Activated CD4-positive, alpha-beta memory T cell treated with anti-CD3 and anti-CD28 coated beads, Interleukin-2, amount 10 ng/mL, durations not matched to agents 7 days and 5 days (primary cell): ENCODE measurements at places on chromosomes 5 and 9. TPM values are rescaled to one million over a fixed set of nuclear protein-coding genes. Genes with fewer than 3 reads are reported as not detected.

Gene TAF1L
- not detected for total RNA-seq

DNA sequence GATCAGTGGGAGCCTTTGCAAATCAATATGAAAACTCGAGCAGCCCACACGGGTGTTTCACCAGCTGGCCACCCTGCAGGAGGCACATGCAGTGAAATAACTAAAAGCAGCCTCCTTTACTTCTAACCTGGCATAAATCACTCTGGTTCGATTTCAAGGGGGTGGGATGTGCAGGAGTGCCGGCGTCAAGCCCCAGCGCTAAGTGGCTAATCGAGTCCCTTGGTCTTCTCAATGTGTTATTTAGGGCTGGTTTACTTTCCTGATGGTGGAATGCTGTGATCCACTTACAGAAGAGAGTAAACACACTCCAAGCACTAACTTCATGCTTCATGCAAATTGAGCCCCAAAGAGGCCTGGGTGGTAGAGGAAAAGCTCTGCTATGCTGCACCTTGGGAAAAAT, 109.4 kb downstream of the TMEM174 start:
- H3K27me3 ChIP-seq, result peaks cover 19% of the 10 kb centered on the region
- DNase-seq, result no peak
- no peak overlapping the region for H3K4me3 ChIP-seq
- no peak overlapping the region for H3K27ac ChIP-seq
- no peaks in the 10 kb centered on the region for H3K4me1 ChIP-seq
- H3K36me3 ChIP-seq, result no peaks in the 10 kb centered on the region

DNA sequence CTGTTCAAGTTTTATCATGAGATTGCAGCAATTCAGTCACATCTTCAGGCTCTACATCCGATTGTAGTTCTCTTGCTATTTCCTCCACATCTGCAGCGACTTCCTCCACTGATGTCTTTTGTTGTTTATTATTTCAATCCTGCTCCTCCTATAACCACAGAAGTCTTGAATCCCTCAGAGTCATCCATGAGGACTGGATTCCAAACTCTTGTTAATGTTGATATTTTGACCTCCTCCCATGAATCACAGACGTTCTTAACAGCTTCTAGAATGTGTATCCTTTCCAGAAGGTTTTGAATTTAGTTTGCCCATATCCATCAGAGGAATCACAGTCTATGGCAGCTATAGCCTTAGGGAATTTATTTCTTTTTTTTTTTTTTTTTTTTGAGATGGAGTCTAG, 3.6 kb downstream of the FBXO38 start:
- H3K27ac ChIP-seq, result peak overlapping the region; percentile 14
- no peaks in the 10 kb centered on the region for H3K27me3 ChIP-seq
- no peak for DNase-seq
- peaks cover 36% of the 10 kb centered on the region for H3K36me3 ChIP-seq

- DNase-seq, result no peak
- H3K27ac ChIP-seq, result no peak overlapping the region
- no peaks in the 10 kb centered on the region for H3K4me1 ChIP-seq
- no peaks in the 10 kb centered on the region for H3K36me3 ChIP-seq
- peaks cover 18% of the 10 kb centered on the region for H3K27me3 ChIP-seq
- no peak overlapping the region for H3K4me3 ChIP-seq
These were observed 61.8 kb downstream of the NR6A1 start for GRCh38 chr9:124709292-124709690.

DNA sequence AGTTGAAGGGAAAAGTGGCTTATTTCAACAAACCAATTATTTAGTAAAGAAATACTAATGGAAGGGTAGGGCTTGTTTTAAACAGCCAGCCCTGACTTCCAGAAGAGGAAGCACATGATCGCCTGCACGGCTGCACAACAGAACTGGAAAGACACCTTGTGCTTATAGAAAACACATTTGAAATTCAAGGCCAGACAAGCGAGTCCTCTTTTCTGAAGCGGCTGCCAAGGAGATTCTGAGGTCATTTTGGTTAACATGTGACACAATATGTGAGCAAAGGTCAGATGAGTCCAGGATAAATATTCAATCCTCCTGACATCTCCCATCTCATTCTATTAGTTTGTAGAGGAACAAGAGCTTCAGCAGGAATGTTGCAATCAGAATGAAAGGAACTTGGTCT, 461.4 kb upstream of the ST8SIA4 start:
- no peaks in the 10 kb centered on the region for H3K4me1 ChIP-seq
- no peaks in the 10 kb centered on the region for H3K36me3 ChIP-seq
- H3K27ac ChIP-seq, result no peak overlapping the region
- no peaks in the 10 kb centered on the region for H3K27me3 ChIP-seq

DNA sequence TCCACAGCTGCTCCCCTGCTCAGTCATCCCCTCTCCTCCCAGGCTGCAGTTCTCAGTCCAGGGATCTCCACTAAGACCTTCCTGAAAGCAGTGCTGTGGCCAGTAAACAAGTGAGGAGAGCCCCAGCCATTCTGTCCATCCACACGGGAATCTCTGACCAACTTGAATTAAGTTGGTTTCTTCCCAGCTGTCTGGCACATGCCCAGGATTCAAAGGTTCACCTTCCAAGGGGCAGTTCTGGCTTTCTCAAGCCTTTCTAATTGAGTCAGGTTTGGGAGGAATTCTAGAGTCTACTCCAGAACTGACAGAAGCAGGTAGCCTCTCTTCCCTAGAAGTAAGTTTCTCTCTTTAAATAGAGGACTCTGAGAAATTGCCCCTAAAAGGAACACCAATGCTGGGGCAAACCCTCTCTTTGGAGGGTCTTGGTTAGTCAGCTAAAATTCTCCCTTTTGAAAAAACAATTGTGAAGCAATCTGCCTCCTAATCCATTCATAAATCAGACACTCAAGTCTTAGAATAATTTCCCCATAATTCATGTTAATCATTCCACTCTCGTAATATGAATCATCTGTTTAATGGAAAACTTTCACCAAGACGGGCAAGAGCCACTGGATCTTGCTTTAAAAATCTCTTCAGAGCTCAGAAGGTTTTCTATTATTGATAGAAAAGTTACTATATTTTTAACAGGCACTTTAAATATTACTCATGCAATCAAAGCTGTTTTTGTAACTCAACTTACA, 133.8 kb downstream of the SPOCK1 start:
- no peak overlapping the region for H3K27ac ChIP-seq
- no peak for DNase-seq
- H3K27me3 ChIP-seq, result no peaks in the 10 kb centered on the region
- H3K36me3 ChIP-seq, result no peaks in the 10 kb centered on the region

DNA sequence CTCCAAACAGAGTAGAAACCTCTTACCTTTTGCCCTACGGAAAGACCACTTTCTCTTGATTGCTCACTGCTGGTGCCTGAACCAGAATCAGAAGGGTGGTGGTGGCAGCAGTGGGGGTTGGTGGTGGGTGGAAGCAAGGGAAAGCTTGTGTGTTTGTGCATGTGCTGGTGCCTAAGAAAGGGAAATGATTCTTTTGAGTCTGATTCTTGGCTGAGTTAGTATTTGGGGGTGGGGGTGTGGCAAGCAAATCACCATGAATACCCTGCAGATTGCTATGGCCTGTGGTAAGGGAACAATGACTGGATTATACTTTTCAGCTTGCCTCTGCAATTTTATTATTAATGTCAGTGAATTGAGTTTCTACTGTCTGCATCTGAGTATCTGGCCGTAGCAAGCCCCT, 106.6 kb downstream of the ARHGAP26 start:
- no peak overlapping the region for H3K4me3 ChIP-seq
- no peaks in the 10 kb centered on the region for H3K27me3 ChIP-seq
- no peak for DNase-seq
- H3K27ac ChIP-seq, result no peak overlapping the region
- H3K36me3 ChIP-seq, result no peaks in the 10 kb centered on the region
